Aorta (tissue), 5 donors: ENCODE measurements at places on chromosomes 3 and 15.

- DNase-seq = no peak
Measured at GRCh38 chr15:33994005-33994615, 25.8 kb downstream of the CHRM5 start.

DNA sequence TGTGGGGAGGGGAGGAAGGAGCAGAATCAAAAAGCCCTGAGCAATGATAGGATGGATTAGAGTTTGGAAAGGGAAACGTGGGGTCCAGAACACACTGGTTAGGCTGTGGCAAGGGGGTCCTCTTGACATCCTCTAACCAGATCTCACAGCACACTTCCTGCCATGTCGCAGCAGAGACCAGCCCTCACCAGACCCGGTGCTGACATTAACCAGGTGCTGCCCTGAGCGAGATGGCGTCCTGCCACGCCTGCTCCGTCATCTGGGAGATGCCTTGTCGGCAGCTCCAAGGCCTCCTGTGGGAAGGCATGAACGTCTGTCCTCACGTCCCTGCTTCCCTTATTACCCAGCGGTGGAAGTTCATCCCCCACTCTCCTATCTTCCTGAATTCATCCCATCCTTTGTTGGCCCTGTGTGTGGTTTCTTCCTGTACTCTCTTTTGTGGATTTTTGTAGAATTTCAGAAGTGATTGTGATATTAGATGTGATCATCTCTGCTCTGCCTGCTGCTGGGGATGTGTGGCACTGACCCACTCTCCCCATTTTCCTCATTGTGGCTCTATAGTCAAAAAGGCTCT lies 29.4 kb upstream of the MYZAP start:
- DNase-seq = no peak

DNA sequence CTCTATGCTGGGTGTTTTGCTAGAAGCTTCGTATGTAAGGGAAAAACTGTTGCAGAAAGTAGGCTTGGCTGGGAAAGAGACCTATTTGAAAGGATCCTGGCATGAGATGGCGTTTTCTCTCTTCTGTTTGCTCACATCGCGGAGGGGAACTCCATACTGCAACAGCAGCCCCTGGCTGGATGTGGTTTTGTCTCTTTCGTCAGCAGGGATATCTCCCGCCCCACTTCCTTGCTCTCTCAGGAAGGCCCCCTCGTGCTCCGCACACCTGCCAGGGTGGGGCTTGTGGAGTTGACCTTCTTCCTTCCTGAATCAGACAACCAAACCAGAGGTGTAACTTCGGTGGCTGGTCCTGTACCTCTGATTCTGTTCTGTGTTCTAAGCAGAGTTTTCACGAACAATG lies 26.4 kb upstream of the MYZAP start:
- DNase-seq = no peak

DNA sequence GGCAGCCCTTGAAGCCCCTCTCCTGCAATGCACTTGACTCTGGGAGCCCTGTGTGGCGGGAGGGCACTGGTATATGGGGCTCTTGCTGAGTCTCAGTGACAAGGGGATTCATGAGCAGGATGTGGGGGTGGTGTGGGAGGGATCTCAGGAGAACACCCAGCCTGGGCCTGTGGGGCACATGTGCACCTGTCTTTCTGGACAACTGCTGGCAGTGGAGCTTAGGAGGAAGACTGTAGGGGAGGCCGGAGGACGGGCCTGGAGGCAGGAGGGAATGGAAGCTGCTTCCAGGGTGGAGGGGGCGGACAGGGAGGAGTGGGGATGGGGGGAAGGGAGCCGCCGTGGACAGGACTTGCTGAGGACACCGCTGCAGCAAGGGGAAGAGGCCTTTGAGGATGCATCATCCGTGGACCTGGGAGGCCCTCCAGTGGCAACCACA lies 10.8 kb upstream of the SNRPA1 start:
- DNase-seq = no peak
